ENCODE measurements at places on chromosomes 13 and 19.

GRCh38 chr19:1656988-1657536 is 4.6 kb upstream of the TCF3 start:
- no peak for DNase-seq

DNA sequence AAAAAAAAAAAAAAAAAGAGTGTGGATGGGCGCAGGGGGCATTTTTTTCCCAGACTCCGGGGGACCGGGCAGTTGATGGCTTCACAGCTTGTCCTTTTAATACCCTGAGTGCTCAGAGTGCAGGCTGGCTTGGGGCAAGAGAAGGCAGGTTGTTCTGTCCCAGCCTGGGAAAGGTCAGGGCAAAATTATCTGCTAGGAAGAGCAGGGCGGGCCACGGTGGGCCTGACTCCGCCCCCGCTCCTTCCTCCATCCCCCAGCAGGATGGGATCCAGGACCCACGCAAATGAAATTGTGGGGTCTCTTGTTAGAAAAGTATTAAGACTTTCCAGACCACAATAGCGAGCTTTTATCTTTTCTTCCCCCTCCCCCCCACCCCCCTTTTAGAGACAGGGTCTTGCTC is 70.7 kb downstream of the PTPRS start:
- no peak for DNase-seq

GRCh38 chr19:6198896-6199239 is 63.4 kb downstream of the ACSBG2 start:
- no peak for DNase-seq

- DNase-seq = no peak
Measured at GRCh38 chr19:2202366-2202765, 33.8 kb downstream of the PLEKHJ1 start.

DNA sequence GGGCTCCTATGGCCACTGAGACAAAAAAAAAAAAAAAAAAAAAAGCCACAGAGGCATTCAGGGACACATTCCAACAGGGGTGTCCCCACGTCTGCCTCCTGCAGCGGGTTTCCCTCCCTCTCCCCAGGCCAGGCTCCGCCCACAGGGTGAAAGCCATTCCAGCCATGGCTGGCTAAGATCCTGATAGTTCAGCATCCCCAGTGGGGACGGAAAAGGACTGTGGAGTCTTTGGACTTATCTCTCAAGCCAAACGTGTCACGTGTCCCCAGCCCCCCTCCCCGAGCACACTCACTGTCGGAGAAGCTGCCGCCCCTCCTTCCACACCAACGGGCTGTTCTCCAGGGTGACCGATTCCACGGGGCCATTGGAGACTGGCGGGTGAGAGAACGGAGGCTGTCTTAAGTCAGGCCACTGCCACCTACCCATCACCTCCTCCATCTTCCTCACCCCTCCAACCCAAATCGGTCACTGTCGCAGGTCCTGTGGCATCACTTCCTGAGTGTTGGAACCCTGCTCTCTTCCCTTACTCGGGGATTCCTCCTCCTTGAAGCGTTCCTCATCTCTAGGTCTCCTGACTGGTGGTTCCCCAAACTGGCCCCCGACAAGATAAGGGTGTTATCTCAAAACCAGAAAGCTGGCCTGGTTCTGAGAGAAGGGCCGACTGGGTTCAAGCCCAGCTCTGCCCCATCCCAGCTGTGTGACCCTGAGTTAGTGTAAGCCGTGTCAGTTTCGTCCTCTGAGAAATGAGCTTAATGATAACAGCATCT is 9.1 kb upstream of the FKRP start:
- peak; percentile 67 for DNase-seq

DNA sequence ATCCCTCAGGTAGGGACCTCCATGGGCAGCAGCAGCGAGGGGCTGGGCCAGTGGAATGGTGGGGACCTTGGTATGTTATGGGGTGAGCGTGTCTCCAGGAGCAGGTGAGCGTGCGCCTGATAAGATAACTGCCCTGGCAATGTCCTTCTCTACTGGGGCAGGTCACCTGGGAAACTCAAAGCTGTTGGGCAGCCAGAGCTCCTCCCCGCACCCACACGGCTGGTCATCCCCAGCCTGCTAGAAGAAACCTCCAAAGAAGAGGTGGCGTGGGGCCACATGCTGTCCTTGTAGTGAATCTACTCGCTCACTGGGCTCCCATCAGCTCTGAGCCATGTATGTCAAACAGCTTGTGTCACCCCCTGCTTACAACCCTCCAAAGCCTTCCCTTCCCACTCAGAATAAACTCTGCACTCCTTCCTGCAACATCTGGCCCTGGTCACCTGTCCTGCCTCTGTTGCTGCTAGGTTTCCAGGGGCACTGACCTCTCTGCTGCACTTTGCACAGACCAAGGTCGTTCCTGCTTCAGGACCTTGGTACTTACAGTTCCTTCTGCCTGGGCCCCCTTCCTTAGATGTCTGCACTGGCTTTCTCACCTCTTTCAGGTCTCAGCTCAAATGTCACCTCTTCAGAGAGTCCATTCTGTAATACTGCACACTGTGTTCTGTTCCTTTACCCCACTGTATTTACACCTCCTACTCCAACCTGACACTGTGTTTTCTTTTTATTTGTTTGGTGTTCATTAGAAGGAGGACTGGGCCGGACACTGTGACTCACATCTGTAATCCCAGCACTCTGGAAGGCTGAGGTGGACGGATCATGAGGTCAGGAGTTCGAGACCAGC is 1.8 kb upstream of the ATP4A start:
- no peak for DNase-seq

- DNase-seq = no peak
Measured at GRCh38 chr19:15979293-15979692, 30.5 kb downstream of the OR10H4 start.

DNA sequence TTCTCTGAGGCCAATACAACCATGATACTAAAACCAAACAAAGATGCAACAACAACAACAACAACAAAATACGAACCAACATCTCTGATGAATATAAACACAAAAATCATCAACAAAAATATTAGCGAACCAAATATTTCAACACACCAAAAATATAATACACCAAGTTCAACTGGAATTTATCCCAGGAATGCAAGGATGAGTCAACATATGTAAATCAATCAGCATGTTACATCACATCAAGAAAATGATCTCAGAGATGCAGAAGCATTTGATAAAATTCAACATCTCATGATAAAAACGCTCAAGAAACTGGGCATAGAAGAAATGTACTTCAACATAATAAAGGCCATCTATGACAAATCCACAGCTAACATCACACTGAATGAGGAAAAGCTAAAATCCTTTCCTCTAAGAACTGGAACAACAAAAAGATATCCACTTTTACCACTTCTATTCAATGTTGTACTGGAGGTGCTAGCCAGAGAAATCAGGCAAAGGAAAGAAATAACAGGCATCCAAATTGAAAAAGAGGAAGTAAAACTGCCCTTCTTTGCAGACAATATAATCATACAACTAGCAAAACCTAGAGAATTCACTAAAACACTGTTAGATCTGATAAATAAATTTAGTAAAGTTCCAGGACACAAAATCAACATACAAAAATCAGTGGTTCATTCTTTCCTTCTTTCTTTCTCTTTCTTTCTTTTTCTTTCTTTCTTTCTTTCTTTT is 2448.7 kb upstream of the PCDH20 start:
- no peak for DNase-seq

DNA sequence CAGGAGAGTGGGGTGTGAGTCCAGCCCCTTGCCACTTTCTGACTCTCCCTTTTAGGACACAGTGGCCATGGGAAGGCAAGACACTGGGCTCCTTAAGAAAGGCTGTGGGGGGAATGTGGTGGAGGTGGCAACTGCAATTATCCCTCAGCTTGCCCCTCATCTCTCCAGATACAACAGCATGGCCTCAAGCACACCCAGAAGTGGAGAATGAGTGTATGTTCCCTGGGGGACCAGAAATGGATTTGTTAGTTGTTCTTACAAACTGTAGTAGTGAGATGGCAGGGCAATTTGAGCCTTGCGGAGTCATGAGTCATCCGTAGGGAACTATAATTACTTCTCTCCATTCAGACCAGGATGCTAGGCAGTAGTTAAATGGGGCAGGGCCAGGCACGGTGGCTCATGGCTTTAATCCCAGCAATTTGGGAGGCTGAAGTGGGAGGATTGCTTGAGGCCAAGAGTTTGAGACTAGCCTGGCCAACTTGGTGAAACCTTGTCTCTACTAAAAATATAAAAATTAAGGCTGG is 25.6 kb upstream of the CXCL17 start:
- peak; percentile 90 for DNase-seq

GRCh38 chr13:79802389-79803085 is 321.6 kb downstream of the NDFIP2 start:
- no peak for DNase-seq

DNA sequence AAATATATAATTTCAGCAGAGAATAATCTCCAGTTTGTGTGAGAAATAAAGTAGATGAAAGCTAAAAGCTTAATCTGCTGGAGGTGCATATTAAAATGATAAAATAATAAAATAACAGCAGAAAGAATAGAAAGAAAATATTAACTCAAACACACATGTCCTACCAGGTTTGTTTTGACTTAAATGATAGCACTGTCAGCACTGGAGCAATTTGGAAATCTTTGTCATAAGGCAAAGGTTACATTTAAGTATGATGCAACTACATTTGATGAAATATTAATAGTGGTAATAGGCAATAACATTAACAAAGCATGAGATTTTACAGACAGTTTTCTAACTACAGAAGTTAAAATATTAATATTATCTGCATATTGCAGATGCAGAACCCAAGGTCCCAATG is 2380.1 kb downstream of the PCDH9 start:
- DNase-seq = no peak

Measured in AG08395 (cell line).